ENCODE measurements at places on chromosomes 1 and 21. TPM values are rescaled to one million over a fixed set of nuclear protein-coding genes. Genes with fewer than 3 reads are reported as not detected.

The CD58 gene
- 34.5 TPM for total RNA-seq

GRCh38 chr1:36732015-36732356 lies 249.3 kb upstream of the CSF3R start:
- no peak for DNase-seq

- DNase-seq = no peak
Measured at GRCh38 chr1:76862447-76862846, 4.8 kb upstream of the ST6GALNAC5 start.

DNA sequence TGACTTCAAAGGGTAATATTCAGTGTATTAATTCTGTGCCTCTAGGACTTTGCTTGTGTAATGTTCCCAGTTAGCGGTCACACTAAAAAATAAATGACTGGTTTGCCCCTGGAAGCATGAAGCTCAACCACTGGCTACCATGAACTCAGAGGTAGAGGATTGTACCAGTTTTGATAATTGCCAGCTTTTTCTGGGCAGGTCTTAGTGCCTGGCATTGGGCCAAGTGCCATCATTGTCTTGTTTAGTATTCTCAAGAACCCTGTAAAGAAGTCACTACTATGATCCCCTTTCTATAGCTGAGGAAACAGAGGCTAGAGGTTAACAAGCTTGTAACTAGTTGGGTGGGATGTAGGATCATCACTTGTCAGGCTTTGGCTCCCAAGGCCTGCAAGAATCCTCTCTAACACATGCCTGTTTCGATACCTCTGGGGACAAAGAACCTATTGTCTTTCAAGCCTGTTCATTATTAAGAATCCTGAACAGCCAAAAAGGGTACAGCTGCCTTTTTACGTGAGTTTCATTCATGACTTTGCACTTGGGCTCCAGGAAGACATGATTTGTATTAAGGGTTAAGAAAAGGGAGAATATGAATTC lies 121.9 kb upstream of the JUN start:
- no peak for DNase-seq

GRCh38 chr21:45994759-45995685 lies 13.5 kb downstream of the COL6A1 start:
- peak; percentile 19 for DNase-seq

The SH2D1B gene
- total RNA-seq = not detected

- DNase-seq = no peak
Measured at GRCh38 chr1:224644553-224645154, 28.5 kb downstream of the CNIH3 start.

DNA sequence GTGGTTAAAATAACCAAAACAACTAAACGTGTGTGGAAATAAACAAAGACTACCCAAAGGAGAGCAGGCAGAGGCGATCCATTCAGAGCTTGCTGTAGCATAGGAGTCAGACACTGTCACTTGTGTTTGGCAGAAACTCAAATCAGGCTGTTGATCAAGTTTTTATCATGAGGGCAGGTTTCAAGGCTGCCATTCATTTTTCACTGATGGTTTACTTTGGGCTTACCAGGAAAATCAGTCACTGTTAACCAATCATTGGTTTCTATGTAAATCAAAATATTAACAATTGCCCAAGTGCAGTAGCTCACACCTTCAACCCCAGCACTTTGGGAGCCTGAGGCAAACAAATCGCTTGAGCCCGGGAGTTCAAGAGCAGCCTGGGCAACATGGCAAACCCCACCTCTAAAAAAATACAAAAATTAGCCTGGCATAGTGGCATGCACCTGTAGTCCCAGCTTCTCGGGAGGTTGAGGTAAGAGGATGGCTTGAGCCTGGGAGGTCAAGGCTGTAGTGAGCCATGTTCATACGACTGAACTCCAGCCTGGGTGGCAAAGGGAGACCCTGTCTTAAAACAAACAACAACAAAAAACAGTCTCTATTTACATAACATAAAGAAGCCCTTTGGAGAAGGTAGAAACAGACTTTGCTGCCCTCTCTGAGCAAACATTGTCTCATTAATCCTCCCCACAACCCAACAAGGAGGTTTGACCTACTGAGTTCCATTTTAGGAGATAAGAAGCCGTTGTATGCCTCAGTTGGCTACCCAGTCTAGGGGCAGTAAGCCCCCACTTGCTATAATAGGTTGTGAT lies 21.1 kb upstream of the ETS2 start:
- DNase-seq = no peak

The SPRR2E gene
- total RNA-seq = not detected

- no peak for DNase-seq
Measured at GRCh38 chr1:114109981-114110380, 43.7 kb downstream of the SYT6 start.

DNA sequence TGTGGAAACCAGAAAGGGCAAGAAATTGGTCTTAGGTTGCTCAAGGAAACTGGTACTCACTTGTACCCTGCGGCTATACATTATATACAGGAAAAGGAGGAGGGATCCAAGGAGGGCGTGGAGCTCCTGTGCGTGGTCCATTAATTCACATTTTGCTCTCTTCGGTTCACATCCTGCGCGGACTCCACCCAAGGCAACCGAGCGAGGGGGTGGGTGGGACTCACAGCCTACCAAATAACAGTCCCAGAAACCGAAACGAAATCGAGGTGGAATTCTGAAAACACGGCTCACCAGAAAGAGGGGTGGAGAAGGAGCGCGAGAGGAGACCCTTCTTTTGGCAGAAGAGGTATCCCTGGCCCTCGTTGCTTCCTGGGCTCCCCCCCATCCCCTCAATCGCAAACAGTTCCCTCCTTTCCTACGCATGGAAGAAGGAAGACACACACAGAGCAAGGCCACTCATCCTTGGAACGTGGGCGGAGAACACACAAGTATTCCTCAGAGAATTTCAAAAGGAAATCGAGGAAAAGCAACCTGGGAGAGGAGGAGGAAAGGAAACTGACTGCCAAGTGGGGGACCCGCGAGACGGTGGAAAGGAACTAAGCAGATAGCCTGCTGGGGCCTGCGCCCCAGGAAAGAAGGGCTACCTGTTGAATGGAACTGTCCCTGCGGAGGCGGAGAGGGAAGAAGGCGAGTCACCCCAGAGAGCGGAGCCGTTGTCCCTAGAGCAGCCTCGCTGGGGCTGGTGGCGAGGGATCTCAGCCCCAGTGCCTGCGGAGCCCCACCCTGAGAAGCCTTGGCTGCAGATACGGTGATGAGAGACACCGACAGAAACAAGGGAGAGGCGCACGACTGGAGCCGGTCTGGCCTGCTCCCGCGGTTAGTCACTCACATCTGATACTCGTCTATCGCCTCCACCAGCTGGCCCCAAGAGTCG lies 705 bp downstream of the AIDA start:
- DNase-seq = peak; percentile 68

The AMY1A gene
- not detected for total RNA-seq

GRCh38 chr21:43262427-43262826 lies 93.6 kb downstream of the CRYAA start:
- no peak for DNase-seq

DNA sequence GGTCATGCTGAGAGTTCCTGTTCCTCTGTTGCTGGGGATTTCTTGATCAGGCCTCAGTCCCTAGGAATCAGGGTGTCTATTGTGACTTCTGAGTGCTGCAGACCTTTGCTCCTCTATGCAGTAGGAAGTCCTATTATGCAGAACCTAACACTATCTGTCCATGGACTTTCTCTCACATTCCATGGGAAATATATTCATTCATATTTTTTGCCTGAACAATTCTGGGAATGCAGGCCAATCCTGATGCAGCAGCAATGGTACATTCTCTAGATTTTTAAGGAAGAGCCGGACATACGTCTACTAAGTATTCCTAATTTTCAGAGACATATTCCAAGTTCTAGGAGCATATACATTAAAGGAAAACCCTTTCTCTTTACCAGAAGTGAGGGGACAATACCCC lies 61.1 kb upstream of the C1orf87 start:
- no peak for DNase-seq

GRCh38 chr1:201488830-201489589 lies 17.9 kb downstream of the CSRP1 start:
- DNase-seq = no peak

GRCh38 chr1:187509091-187509490 lies 680.3 kb downstream of the PLA2G4A start:
- no peak for DNase-seq

DNA sequence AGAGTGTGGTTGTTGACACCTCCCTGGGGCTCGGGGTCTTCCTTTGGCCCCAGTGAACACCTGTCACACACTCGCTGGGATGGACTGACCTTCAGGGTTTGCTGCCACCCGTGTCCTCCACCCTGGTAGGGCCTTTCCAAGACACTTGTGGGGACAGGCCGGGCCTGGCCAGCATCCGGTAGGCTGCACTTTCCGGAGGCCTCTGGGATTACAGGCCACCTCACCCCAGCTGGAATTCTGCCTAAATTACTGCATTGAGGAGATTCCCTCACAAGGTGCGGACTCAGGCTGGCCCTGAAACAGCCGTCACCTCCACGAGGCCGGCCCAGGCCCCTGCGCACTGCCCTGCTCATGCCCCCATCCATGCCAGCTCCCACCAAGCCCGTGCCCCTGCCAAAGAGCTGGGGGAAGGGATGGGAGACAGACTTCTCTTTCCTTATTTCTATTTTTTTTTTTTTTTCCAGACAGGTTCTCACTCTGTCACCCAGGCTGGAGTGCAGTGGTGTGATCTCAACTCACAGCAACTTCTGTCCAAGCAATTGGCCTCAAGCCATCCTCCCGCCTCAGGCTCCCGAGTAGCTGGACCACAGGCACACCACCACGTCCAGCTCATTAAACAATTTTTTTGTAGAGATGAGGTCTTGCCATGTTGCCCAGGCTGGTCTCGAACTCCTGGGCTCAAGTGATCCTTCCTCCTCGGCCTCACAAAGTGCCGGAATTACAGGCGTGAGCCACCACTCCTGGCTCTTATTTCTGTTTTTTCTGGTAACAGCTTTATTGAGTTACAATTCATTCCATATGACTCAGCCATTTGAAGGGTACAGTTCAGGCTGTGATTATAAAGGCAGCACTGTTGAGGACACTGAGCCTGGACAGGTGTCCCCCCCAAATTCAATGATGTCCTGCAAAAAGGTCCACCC lies 11.3 kb downstream of the CSTB start:
- DNase-seq = no peak

The LCE5A gene
- total RNA-seq = not detected

DNA sequence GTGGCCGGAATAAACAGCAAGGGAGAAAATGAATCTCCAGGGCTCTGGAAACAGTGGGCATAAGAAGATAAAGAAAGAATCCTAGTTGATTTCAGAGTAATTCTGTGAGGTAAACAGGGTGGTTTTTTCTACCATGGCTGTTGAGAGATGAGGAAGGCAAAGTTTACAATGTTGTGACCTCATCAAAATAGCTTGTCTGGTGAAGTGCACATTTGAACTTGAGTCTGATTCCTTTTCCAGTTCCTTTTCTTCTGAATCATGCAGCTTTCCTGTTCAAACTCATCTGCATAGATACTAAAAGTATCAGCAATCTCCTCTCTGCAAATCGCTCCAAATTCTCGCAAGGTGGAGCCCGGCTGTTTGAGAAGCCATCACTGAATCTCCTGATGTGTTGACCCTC lies 161.7 kb downstream of the PLPP3 start:
- no peak for DNase-seq

- DNase-seq = peak; percentile 35
Measured at GRCh38 chr1:185694081-185694480, 40.1 kb upstream of the HMCN1 start.

GRCh38 chr1:150053926-150054325 lies 13.7 kb upstream of the VPS45 start:
- DNase-seq = no peak

GRCh38 chr1:243449373-243449772 lies 193.5 kb downstream of the SDCCAG8 start:
- no peak for DNase-seq

DNA sequence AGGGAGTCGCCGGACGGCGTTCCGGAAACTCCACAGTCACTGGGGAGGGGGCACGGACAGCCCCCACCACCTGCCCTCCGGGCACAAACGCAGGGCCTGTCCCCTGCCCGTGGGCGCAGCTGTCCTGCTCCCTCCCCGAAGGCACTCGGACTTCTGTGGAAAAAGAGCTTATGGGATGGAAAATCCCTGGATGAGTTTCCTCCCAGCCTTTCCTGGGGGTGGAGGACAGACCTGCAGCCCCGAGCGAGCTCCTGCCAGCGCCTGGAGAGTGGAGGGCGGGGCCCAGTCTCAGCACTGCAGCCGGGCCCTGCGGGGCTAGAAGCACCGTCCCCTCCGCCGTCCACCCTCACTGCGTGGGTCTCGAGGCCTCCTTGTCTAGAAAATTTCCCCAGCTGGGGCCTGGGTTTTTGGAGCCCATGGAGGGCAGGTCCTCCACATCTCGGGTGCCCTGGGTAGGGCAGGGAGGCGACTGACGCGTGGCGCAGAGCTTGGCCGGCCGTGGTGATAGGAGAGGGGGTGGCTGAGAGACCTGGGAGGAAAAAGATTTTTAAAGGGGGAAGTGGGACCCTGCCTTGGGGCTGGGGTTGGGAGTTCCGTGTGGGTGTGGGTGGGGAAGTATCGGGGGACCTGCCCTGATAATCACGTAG lies 6.4 kb upstream of the COL6A1 start:
- DNase-seq = peak; percentile 76

GRCh38 chr1:215631040-215631439 lies 63.9 kb downstream of the KCTD3 start:
- DNase-seq = no peak

- DNase-seq = no peak
Measured at GRCh38 chr1:161494091-161494735, 11.0 kb upstream of the FCGR2A start.

- DNase-seq = no peak
Measured at GRCh38 chr1:175792136-175792535, 48.7 kb upstream of the TNR start.

- no peak for DNase-seq
Measured at GRCh38 chr1:183385340-183386144, 32.6 kb downstream of the NMNAT2 start.

- DNase-seq = no peak
Measured at GRCh38 chr1:211492511-211493132, 660 bp upstream of the RD3 start.

All from heart left ventricle (tissue), 16 donors.